ENCODE measurements at places on chromosomes 1 and 21.

DNA sequence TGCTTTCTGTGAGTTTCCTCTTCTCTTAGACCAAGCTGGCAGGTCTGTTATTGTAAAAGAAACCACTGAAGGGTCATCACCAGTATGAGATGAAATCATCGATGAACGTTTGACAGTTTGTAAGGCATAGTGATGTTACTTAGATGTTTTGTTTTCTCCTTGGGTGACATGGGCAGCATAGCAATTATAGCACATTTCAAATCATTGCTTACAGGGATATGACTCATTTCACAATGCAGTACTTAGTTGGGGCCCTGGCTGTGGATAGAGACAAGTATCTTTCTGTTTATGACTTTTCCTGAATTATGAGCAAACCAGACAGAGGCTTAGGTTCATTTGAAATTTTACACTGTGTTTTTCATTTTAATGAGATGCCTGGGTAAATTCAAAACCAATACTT, 313.0 kb downstream of the RWDD3 start:
- no peak for DNase-seq

DNA sequence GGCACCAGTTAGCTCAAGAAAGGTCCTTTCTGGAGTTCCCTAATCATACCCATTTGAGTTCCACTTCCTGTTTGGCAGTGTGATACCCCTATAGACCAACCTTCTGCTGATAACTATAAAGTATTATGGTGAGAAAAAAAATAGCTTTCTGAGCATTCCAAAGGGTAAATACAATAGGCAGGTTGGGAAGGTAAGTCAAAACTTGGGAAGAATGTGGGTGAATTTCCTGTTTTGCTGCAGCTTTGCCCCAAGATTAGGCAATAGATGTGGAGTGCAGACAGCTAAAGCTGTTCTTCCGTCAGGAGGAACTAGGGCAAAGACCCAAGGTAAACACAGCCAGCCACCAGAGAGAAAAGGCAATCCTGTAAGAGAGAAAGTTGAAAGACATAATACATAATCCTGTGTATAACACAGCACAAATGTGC, 49.9 kb upstream of the GUCA2A start:
- DNase-seq: no peak

- peak; percentile 22 for DNase-seq
These were observed 18.9 kb upstream of the ZNF683 start for GRCh38 chr1:26391450-26391849.

- no peak for DNase-seq
These were observed 29.0 kb upstream of the SARS1 start for GRCh38 chr1:109184687-109185086.

- no peak for DNase-seq
These were observed 2.2 kb downstream of the GADD45A start for GRCh38 chr1:67687198-67687545.

DNA sequence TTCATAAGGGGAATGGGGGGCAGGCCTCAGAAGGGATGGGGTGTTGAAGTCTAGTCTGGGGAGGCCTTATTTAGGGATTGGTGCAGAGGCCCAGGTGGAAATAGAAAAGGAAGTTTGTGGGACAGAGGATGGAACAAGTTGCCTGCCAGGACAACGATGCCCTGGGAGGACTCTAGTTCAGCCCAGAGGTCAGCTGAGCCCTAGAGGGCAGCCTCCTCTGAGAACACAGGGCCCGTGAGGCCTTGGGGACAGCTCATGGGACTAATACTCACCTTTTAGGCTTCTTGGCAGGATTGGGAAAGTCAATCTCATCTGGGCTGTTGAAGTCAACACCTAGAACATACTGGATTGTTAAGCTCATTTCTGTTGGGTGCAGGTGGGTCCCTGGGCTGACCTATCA, 43.0 kb downstream of the LHX4 start:
- no peak for DNase-seq

DNA sequence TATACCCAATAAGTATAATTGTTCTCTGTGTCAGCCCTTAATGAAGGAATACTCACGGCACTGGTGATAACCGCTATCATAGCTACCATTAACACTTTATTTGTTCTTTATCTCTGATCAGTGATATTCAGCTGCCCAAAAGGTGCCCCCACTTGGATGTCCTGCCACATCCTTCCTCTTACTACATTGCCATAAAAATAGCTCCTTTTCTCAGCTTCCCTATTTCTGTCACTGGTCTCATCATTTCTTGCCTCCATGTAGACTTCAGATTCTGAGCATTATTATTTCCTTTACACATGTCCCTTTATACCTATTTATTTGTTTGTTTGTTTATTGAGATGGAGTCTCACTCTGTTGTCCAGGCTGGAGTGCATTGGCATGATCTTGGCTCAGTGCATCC, 2.7 kb upstream of the RAB29 start:
- DNase-seq: no peak

GRCh38 chr1:26288311-26288941, 8.5 kb downstream of the SH3BGRL3 start:
- DNase-seq: peak; percentile 71

DNA sequence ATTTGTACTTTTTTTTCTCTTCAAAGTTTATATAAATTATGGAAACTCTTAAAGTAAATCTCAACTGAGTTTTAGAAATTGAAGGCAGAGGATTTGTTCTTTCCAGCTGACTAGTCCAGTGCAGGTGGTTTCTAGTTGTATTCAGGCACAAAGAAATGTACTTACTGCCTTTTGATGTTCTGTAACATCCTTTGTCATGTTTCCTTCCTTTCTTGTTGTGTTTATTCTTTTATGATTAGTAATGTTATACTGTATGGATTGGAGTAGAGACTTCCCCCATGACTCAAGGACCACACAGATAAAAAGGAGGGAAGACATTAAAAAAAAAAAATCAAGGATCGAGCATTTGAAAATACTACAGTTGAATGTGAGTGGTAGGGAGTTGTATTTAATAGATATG, 8.0 kb downstream of the HIPK1 start:
- no peak for DNase-seq

GRCh38 chr21:40882192-40882915, 35.4 kb upstream of the DSCAM start:
- DNase-seq: no peak

GRCh38 chr1:245160288-245160687, 5.5 kb downstream of the KIF26B start:
- DNase-seq: no peak

DNA sequence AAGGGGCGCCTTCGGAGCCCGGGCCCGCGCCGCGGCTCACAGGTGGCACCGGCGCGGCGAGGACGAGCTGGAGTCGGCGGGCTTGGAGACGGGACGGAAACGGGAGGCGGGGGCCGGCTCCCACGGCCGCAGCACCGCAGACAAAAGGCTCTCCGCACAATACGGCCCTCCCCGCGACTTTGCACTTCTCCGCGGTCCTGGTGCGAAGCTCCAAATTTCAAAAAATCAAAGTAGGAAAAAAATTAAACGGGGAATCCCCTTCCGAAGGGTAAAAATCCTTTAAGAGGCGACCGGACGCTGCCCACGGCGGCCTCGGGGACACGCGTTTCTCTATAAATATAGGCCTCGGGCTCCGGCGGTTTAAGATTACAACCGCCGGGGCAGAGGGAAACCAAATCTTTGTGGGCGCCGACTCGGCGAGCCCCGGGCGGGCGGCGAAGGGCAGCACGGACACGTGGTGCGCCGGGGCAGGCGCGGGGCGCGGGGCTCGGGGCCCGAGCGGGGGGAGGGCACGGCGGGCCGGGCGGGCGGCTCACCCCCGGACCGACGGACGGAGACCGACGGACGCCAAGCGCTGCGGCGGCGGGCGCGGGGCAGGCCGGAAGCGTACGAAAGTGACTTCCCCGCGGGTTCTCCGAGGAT, 453 bp downstream of the PABPC4 start:
- peak; percentile 13 for DNase-seq

DNA sequence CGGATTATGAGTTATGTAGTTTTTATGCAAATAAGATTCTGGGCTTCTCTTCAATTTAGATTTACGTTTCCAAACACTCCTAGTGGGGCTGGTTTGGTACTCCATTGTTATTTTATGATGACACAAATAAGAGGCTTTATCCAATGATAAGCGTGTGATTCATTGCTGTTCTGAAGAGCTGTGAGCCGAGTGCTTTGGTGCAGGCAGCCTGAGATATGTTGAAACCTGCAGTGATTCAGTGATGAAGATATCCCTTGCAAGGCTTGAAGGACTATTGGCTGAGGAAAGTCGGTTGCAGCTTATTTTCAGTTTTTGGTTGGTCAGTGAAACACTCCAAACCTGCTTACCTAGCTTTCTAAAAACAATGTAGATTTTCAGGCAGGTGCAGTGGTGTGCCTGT, 112.2 kb downstream of the RYR2 start:
- DNase-seq: no peak

- DNase-seq: no peak
These were observed 34.0 kb upstream of the CRNN start for GRCh38 chr1:152448095-152448494.
